ENCODE measurements at places on chromosomes 1 and 21.

GRCh38 chr1:219281831-219282230 is 108.2 kb downstream of the LYPLAL1 start:
- DNase-seq, result no peak

DNA sequence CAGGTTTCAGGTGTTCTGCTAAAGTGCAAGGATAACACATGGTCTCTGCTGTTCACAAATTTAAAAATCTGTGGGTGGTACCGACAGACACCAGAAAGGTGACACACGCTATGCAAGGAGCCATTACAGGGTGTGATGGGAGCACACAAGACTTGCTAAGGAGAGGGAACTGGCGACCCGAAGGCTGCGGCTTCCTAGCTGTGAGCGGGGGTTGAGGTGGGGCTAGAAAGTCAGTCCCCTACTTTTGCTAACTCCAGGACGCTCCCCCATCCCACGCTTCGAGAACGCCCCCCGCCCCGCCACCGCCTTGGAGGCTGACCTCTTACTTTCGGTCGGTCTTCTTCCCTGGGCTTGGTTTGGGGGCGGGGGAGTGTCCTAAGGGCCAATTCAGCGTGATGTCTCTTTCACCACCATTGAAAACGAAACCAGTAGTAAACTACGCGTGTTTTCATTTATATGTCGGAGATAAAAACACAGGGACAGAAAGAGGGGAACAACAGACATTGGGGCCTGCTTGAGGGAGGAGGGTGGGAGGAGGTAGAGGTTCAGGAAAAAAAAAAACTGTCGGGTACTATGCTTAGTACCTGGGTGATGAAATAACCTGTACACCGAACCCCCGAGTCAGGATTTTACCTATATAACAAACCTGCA is 1.1 kb downstream of the CKS1B start:
- DNase-seq, result no peak

GRCh38 chr1:92882819-92883218 is 51.0 kb downstream of the RPL5 start:
- DNase-seq, result no peak

DNA sequence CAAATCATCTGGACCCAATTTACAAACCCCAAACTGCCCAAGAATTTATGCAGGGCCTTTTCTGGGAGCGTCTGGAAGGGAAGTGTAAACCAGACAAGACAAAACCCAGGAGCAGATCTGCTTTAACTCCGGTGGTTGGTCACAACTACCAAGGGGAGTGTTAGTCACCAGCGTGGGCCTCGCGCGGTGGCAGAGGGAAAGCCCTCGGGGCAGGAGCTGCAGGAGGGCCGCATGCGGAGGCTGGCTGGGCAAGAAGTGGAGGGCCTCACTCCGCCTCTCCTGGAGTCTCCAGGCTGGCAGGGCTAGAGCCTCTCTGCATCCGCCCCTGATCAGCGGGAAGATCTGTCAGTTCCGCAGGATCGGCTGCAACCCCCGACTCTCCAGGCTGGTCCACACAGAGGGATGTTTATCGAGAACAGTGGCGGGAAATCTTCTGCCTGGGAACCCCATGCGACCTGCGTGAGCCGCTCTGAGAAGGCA is 2.0 kb downstream of the COL24A1 start:
- DNase-seq, result no peak

DNA sequence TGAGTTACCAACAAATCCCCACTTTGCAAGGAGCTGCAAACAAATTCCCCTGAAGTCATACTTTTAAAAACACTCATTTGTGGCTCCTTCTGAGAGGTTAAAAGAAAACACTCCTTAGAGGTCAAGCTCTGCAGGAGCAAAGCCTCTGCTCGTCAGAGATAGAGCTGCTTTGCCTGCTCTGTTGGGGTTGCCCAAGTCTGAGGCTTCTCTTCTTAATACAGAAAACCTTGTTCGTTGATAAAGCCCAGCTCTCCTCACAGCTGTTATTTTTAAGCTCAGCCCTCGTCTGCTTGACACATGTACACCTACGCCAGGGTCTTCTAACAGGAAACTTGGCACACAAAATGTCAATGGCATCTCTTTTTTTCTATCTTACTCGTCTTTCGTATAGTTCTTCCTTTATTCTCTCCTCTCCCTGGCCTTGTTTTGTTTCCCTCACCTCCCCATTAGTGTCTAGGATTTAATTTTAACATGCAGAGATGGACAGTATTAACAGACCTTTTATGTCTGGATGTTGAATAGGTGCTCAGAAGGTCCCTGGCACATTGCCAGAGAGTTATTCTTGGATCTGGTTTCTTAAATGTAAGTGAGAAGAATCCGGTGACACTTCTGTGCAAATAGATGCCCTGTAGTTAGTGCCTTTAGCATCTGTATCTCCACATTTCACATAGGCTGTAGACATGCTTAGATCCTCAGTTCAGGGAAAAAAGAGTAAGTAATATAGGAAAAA is 86.0 kb downstream of the LRRC53 start:
- DNase-seq, result no peak

- no peak for DNase-seq
Measured at GRCh38 chr1:168301664-168302320, 21.1 kb downstream of the TBX19 start.

GRCh38 chr1:72109916-72110315 is 172.4 kb downstream of the NEGR1 start:
- no peak for DNase-seq

DNA sequence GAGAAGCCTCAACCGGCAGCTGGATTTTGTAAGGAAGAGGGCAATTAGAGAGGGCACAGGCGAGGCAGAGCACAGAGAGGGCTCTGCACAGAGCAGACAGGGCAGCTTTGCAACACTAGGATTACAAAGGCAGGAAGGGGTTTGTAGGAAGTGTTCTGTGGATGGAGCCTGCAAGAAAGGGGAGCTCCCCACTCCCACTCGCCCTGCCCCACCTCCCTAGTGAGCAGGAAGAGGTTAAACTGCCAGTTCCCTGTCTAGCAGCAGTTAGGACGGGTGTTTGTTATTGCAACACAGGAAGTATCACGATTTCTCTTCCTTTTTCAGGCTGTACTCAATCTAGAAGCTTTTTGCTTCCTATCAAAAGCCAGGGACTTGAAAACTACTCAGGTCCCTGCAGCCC is 63.3 kb upstream of the LRRC8D start:
- no peak for DNase-seq

GRCh38 chr21:28769683-28770082 is 223.0 kb downstream of the LTN1 start:
- DNase-seq, result no peak

GRCh38 chr1:228066416-228066815 is 16.1 kb upstream of the ARF1 start:
- no peak for DNase-seq

DNA sequence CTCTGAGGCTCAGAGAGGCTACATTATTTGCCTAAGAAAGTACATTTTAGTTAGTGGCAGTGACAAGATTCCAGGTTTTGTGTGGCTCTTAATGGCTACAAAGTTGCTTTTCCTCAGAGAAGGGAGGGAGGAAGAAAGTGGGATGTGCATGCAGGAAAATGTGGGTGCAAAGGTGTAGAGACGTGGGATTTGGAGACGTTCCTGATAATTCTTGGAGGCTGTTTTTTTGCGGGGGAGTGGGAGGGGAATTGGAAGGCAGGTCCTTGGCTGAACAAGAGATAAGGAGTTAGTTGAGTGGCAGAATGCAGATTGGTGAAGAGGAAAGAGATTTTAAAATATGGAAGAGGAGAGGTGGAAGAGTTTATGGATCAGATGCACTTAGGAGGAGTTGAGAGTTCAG is 258.1 kb downstream of the GRIK3 start:
- DNase-seq, result no peak

GRCh38 chr1:151779852-151780251 is 10.4 kb downstream of the TDRKH start:
- no peak for DNase-seq

DNA sequence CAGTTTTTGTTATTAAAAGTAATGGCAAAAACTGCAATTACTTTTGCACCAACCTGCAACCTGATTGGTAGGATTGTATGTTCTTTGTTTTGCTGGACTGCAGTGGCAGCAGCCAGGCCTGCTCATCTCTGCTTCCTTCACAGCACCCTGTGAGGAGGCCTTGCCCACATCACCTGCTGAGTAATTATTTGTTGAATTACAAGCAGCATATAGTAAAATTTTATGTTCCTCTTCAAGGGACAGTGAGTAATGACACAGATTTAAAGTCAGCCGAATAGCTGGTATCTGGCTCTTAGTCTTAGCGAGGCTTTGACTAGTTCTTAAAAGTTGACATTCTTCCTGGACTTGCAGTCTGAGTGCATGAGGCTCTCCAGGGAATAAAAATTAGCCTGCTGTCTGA is 435.1 kb downstream of the PRDM2 start:
- no peak for DNase-seq

GRCh38 chr1:93963585-93963984 is 54.4 kb upstream of the GCLM start:
- no peak for DNase-seq

GRCh38 chr1:48007047-48007446 is 9.9 kb upstream of the TRABD2B start:
- DNase-seq, result no peak

DNA sequence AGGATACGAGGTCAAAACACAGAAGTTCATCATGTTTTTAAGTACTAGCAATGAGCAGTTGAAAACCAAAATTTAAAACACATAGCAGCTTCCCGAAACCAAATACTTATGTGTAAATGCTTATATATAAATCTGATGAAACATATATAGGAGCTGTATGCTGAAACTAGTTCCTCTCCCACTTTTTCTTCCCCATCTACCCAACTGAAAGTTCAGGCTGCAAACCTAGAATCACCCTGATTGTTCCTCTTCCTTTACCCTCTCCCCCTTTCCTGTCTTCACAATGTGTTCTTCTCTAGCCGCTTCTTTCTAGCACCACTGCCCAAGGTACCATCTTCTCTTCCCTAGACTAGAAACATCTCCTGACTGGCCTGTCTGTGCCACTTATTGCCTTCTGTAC is 90.6 kb downstream of the ST3GAL3 start:
- DNase-seq, result no peak

- DNase-seq, result no peak
Measured at GRCh38 chr1:19973616-19974015, 5.8 kb downstream of the PLA2G2A start.

DNA sequence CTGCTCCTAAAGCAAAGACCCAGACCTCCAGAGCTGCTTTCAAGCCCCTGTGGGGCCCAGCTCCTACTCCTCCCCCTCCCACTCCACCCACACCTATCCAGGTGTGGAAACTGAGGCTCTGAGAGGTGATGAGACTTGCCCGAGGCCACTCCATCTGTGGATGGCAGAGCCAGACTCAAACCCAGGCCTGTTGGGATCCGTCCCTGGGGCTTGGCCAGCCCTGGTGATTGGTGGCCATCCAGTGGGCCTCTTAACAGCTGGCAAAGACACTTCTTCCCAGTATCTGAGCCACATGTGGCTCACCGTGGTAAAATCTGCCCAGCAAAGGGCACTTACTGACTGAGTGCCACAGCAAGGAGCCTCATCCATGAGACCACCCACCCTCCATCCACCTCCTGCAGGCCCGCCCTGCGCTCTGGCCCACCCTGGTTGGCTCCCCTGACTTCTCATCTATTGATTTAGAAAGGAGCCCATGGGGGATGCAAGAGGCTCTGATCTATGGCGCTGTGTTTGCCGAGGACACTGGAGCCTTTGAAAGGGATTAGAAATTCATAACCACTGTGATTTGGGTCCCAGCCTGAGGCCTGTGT is 398.5 kb downstream of the PTPRU start:
- no peak for DNase-seq

DNA sequence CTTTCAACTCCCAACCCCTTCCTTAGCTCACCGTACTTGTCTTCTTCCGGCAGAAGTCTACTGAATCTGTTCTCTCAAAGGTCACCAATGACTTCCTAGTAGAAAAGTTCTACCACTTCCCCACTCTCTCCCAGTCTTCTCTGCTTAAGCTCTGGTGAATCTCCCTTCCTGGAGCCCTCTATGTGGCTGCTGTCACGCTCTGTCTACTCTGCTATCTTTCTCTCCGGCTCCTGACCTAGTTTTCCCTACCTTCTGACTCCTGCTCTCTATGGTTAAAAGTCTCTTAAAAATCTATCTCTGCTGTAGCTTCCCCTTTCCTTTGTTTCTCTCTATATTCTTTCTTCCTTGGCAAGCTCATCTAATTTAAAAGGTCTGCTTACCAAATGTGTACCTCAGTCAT is 350.1 kb upstream of the GREM2 start:
- DNase-seq, result no peak

DNA sequence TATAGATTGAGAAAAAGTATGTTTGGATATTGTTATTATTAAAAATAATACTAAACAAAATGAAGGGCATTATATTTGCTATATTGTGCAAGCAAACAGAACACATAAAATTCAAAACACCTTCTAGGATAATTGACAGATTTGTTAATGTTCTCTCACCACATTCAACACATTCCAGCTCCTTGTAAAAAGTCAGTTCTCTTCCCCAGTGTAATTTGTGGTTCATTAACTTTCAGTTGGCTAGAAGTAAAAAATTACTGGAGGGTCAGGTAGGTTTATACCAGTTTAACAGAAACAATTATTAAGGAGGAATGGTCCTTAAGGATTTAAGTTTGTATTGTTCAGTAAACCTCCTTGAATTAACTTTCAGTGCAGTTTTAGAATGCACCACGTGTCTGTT is 1235.3 kb upstream of the ADGRL2 start:
- DNase-seq, result no peak

- DNase-seq, result no peak
Measured at GRCh38 chr1:162561616-162562469, at the start of gene UAP1. Gene UAP1 (plus strand): TSS chr1:162561722. CDS start chr1:162566069, 4,347 bp downstream.

- DNase-seq, result no peak
Measured at GRCh38 chr1:76066394-76066793, 8.2 kb upstream of the ST6GALNAC3 start.

DNA sequence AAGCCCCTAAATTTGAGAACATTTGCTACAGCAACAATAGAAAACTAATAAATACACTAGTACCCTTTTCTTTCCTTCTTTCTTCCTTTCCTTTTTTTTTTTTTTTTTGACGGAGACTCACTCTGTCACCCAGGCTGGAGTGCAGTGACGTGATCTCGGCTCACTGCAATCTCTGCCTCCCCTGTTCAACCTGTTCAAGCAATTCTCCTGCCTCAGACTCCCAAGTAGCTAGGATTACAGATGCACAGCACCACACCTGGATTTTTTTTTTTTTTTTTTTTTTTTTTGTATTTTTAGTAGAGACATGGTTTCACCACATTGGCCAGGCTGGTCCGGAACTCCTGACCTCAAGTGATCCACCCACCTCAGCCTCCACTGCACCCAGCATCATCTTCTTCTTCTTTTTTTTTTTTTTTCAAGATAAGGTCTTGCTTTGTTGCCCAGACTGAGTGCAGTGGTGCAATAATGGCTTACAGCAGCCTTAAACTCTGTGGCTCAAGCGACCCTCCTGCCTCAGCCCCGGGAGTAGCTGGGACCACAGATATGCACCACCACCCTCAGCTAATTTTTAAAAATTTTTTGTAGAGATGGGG is 19.6 kb upstream of the CBR3 start:
- DNase-seq, result no peak

Measured in stimulated activated CD4-positive, alpha-beta T cell treated with anti-CD3 and anti-CD28 coated beads, Interleukin-12 subunit alpha, Interleukin-12 subunit beta, amount 100 ng/mL, for 24 hours (primary cell).